ENCODE measurements at places on chromosomes 1 and 21.

- DNase-seq, result no peak
Measured at GRCh38 chr1:47650611-47651010, 212.8 kb downstream of the FOXD2 start.

DNA sequence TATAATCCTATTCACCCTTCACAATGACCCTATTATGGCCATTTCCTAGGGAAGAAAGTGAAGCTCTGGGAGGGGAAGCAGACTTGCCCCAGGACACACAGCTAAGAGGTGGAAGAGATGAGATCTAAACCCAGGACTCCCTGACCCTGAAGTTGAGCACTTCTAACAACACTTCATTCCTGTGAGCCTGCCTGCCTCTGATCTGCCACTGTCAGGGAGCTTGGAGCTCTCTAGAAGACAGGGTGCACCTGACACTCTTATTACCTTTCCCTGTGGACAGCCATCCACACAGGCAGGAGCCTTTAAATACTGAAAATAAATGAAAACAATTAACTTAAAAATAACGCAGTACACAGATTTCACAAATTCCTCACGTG is 599 bp downstream of the MKNK1 start:
- no peak for DNase-seq

- no peak for DNase-seq
Measured at GRCh38 chr1:150015651-150016131, 5.2 kb upstream of the OTUD7B start.

DNA sequence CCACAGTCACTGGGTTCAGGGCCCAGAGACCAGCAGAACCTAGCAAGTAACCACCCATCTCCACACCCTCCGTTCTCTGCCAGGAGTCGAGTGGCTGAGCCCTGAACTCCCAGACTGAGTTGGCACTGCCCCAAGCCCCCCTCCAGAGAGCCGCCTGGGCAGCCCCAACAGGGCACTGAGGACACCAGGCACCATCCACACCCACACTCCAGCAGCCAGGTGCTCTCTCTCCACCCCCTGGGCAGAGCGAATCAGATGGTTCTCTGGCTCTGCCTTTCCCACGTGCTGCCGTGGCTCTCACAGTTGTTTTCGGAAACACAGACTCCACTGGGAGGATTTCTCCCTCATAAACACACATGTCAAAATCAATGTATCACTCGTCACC is 13.6 kb downstream of the WDR4 start:
- DNase-seq, result no peak

Data from activated CD4-positive, CD25-positive, alpha-beta regulatory T cell treated with anti-CD3 and anti-CD28 coated beads, Interleukin-2, amount 50 U/mL, for 16 hours (primary cell).